ENCODE measurements at places on chromosomes 4 and X. TPM values are rescaled to one million over a fixed set of nuclear protein-coding genes. Genes with fewer than 3 reads are reported as not detected.

GRCh38 chr4:165971933-165972332, 98.9 kb downstream of the TLL1 start:
- DNase-seq = no peak

- no peak for DNase-seq
Measured at GRCh38 chrX:48695534-48695896, 1.0 kb upstream of the SUV39H1 start.

GRCh38 chr4:165966833-165967232, 93.8 kb downstream of the TLL1 start:
- DNase-seq = no peak

FOXO4 gene
- polyA plus RNA-seq = 23.8 TPM

- no peak for DNase-seq
Measured at GRCh38 chr4:129246910-129247461, 151.0 kb downstream of the C4orf33 start.

DNA sequence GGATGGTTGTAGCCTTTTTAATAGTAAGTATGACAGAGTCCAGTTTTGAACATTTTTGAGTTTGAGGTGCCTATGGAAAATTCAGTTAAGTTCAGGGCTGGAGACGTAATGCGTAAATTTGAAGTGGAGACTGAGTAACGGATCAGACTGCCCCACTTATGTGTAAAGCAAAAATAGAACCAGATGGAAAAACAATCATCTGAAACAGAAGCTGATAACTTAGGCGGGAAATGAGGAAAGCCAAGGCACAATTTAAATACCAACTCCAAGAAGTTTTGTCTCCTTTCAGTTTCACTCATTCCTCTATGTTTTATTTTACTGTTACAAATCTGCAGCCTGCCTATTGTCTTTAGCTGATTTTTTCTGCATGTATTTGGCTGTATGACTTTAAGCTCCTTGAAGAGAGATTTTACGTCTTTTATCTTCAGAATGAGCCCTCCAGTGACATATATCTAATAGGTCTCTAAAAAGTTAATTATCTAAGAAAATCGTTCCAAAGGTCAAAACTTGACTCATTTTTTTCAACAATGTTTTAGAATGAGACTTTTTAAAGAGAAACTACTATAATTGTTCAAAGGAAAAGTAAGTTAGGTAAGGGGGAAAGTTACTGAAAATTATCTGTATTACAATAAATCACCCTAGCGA, 1.1 kb downstream of the SGCB start:
- no peak for DNase-seq

- no peak for DNase-seq
Measured at GRCh38 chrX:16712548-16713155, at the start of gene CTPS2. CTPS2 (minus strand) TSS chrX:16712669; CDS start chrX:16702902, 9,767 bp downstream.

All from right renal pelvis (tissue), 4 donors.